ENCODE measurements at places on chromosomes 13 and 19.

GRCh38 chr19:5042556-5042955 lies 73.6 kb downstream of the KDM4B start:
- no peak for DNase-seq

DNA sequence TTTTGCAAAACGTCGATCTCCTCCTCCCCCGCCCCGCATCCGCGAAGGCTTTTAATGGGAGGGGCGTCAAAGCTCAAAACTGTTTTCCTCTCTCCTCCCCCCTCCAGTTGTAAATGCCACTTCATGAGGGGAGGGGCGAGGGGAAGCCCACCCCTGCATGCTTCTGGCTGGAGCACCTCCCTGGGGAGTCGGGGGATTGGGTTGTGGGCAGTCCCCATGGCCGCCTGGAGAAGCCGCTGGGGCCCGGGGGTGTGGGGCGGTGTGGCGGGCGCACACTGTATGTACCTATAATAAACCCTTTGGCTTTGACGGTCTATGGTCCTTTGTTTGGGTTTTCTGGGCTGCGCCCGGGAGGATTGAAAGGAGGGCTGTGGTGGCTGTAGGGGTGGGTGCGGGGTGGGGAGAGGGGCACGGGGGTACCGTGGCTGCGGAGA lies 505 bp upstream of the SHKBP1 start:
- DNase-seq: no peak

- no peak for DNase-seq
These were observed 20.2 kb upstream of the CEACAM21 start for GRCh38 chr19:41555748-41556147.

DNA sequence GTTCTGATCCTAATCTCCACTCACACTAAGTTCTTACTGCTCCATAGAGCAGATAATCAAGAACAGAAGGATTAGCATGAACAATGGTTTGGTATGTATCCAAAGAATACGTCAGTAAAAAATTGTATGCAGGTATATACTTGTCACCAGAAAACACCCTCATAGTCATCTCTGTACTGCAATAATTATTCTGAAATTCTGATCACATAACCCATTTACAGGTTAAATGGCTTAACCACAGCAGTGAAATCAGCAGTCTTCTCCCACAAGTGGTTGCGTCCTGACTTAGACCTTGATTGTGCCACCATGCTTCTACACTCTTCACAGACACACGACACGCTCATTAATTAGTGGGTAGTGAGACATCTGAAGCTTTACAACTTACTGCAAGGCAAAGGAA lies 50.9 kb downstream of the LNX2 start:
- no peak for DNase-seq

GRCh38 chr13:43686557-43686956 lies 100.2 kb downstream of the ENOX1 start:
- no peak for DNase-seq

DNA sequence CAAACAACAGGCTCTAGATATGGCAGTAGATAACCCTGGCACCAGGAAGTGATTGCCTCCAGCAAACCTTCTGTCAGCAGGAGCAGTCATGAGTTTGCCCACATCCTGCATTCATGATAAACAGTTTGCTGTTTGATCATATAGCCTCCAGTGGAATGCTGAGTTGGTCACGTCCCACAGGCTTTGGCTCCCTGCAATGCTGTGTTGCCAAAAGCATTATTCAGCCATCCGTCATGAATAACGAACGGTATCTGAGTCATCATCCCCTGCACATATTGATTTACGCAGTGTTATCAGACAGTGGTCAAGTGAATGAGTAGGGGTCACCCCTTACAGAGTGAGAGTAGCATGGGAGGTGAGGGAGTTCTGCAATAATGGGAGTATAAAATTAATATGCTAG lies 21.9 kb upstream of the ZNF432 start:
- DNase-seq: no peak

GRCh38 chr19:45615795-45616703 lies 14.0 kb upstream of the GPR4 start:
- DNase-seq: peak; percentile 85

- DNase-seq: no peak
These were observed 19.0 kb upstream of the ISYNA1 start for GRCh38 chr19:18456974-18457373.

GRCh38 chr19:17553256-17553655 lies 2.2 kb upstream of the COLGALT1 start:
- no peak for DNase-seq

GRCh38 chr19:55156202-55157063 lies 1.1 kb downstream of the TNNI3 start:
- no peak for DNase-seq

- peak; percentile 89 for DNase-seq
These were observed 70.8 kb downstream of the NUFIP1 start for GRCh38 chr13:44918326-44919103.

DNA sequence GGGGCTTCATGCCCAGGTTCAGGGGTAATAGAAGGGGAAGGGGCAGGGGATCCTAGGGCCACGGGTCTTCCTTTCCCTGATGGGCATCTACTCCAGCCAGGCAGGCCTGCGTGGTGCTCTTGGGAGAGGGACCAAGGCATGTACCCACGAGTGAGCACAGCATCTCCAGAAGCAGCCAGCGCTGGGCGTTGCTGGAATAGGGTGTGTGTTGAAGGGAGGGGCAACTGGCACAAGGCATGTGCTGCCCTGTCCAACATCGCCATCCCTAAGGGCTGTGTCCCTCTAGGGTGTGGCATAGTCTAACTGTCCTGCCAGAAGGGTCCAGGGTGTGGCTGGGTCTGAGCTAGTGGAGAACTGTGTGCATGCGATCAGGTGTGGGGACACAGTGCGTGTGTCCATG lies 2.9 kb downstream of the NOTCH3 start:
- no peak for DNase-seq

DNA sequence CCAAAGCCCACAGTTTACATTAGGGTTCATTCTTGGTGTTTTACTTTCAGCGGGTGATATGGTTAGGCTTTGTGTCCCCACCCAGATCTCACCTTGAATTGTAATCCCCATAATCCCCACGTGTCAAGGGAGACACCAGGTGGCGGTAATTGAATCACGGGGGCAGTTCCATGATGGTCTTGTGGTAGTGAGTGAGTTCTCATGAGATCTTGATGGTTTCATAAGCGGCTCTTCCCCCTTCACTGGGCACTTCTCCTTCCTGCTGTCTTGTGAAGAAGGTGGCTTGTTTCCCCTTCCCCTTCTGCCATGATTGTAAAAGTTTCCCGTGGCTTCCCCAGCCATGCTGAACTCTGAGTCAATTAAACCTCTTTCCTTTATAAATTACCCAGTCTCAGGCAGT lies 12.0 kb downstream of the FPR2 start:
- no peak for DNase-seq

GRCh38 chr13:76720821-76721220 lies 165.4 kb downstream of the KCTD12 start:
- DNase-seq: no peak

Data from CD8-positive, alpha-beta T cell (primary cell).